ENCODE measurements at places on chromosomes 5 and 9. TPM values are rescaled to one million over a fixed set of nuclear protein-coding genes. Genes with fewer than 3 reads are reported as not detected.

Gene DNAH5
- total RNA-seq = 0.35 TPM

Gene IFNA21
- not detected for total RNA-seq

Gene PCDHA1
- 2.7 TPM for total RNA-seq

Gene ADAMTS16
- 30.1 TPM for total RNA-seq

GRCh38 chr9:101504188-101504587 lies 29.5 kb upstream of the RNF20 start:
- H3K4me3 ChIP-seq = no peak overlapping the region
- DNase-seq = no peak
- H3K27ac ChIP-seq = no peak overlapping the region
- H3K27me3 ChIP-seq = no peaks in the 10 kb centered on the region
- H3K36me3 ChIP-seq = no peaks in the 10 kb centered on the region

DNA sequence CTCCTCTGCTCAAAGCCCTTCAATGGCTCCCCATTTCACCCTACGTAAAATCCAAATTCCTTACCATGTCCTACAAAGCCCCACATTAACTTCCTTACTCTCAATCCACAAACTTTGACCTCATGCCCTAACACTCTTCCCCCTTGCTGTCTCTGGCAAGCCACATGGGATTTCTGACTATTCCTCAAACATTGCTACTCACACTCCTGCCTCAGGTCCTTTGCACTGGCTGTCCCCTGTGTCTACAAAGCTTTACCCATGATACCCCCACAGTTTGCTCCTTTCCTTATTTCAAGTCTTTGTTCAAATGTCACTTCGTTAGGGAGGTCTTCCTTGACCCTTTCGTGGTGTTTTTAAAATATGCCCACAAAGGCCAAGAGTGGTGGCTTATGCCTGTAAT lies 40.4 kb upstream of the MATR3 start:
- no peak overlapping the region for H3K4me3 ChIP-seq
- H3K4me1 ChIP-seq = peaks cover 3% of the 10 kb centered on the region
- no peak overlapping the region for H3K27ac ChIP-seq
- H3K36me3 ChIP-seq = no peaks in the 10 kb centered on the region

GRCh38 chr9:78609450-78609849 lies 312.5 kb downstream of the PSAT1 start:
- H3K27me3 ChIP-seq = no peaks in the 10 kb centered on the region
- no peaks in the 10 kb centered on the region for H3K36me3 ChIP-seq
- H3K27ac ChIP-seq = no peak overlapping the region
- DNase-seq = no peak

- peaks cover 6% of the 10 kb centered on the region for H3K36me3 ChIP-seq
- no peak for DNase-seq
- no peaks in the 10 kb centered on the region for H3K27me3 ChIP-seq
- H3K4me1 ChIP-seq = peaks cover 10% of the 10 kb centered on the region
- no peak overlapping the region for H3K27ac ChIP-seq
Observed at GRCh38 chr9:17021387-17021970, 113.4 kb upstream of the CNTLN start.

DNA sequence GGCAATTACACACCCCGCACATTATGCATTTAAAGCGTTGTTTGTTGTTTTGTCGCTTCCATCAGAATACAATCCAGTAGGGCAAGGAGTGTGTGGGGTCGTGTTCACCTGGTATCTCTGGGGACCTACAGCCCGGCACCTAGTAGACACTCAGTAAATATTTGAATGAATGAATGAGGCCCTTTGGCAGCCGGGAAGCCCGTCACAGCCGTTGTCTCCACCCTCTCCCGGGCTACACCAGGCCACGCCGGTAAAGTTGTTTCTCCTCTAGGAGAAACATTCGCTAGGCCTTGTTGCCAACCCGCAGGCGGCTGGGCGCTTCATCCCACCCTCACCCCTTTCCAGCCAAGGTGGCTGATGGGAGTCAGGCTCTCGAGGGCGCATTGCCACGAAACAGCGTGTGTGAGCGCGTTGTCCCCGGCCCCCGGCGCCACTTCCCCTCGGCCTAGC lies 876 bp upstream of the JAK2 start:
- peaks cover 16% of the 10 kb centered on the region for H3K4me1 ChIP-seq
- H3K36me3 ChIP-seq = no peaks in the 10 kb centered on the region
- DNase-seq = no peak
- peaks cover 15% of the 10 kb centered on the region for H3K27me3 ChIP-seq
- H3K4me3 ChIP-seq = peak overlapping the region; percentile 92

DNA sequence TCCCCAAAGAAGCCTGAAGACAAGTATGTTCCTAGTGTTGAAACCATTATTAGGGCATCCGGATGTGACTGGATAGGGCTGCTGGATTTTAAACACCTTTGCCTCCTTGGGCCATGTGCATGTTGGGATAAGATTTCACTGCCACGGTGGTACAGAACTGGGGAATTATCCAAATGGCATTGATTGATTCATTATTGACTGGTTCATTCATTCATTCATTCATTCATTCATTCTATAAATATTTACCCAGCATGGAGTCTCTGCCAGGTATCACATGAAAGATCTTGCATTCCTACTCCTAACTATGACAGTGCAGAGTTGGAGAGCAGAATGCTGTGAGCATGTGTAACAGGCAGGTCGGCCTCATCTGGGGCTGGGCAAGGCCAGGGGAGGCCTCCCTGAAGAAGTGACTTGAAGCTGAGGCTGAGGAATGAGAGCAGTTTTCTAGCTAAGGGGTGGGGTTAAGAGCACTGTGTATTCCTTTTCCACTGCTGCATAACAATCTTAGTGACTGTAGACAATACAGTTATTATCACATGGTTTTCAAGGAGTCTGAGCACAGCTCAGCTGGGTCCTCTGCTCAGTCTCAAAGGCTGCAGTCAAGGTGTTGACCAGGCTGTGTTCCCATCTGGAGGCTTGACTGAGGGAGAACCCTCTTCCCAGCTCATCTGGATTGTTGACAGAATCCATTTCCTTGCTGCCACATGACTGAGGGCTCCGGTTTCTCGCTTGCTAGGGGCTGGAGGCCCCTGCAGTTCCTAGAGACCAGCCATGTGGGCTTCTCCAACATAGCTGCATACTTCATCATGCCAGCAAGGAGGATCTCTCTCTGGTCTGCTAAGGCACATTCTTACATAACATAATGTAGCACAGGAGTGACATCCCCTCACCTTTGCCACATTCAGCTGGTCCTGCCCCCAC lies 35.7 kb downstream of the AK8 start:
- DNase-seq = no peak
- H3K27me3 ChIP-seq = no peaks in the 10 kb centered on the region
- peaks cover 6% of the 10 kb centered on the region for H3K4me1 ChIP-seq
- no peak overlapping the region for H3K27ac ChIP-seq
- H3K36me3 ChIP-seq = no peaks in the 10 kb centered on the region

DNA sequence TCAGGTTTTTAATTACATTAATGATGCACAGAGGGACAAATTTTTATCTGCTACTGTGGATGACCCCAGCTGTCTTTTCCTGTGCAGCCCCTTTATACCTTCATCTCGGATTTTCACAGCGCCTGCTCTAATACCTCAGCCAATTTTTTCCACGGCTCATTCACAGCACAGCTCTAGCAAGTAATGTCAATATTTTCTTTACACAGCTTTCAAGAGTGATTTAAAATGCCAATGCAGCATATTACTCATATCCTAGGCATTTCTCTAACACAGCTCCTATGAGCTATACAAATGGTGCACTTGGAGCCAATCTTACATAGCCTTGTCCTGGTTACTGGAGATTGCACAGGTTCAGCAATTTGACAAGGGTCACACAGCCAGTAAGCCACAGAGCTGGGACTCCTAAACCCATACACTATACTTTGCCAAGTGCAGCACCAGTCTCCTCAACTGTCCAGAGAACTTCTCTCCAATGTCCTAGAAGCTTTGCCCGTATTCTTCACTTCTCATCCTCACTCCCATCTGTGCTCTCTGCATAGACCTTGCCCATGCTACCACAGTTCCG lies 661.8 kb downstream of the DTWD2 start:
- H3K27ac ChIP-seq = no peak overlapping the region
- H3K4me3 ChIP-seq = no peak overlapping the region
- peaks cover 5% of the 10 kb centered on the region for H3K4me1 ChIP-seq
- DNase-seq = no peak

Measured in WTC11 (cell line).